ENCODE measurements at places on chromosomes 16 and 17.

DNA sequence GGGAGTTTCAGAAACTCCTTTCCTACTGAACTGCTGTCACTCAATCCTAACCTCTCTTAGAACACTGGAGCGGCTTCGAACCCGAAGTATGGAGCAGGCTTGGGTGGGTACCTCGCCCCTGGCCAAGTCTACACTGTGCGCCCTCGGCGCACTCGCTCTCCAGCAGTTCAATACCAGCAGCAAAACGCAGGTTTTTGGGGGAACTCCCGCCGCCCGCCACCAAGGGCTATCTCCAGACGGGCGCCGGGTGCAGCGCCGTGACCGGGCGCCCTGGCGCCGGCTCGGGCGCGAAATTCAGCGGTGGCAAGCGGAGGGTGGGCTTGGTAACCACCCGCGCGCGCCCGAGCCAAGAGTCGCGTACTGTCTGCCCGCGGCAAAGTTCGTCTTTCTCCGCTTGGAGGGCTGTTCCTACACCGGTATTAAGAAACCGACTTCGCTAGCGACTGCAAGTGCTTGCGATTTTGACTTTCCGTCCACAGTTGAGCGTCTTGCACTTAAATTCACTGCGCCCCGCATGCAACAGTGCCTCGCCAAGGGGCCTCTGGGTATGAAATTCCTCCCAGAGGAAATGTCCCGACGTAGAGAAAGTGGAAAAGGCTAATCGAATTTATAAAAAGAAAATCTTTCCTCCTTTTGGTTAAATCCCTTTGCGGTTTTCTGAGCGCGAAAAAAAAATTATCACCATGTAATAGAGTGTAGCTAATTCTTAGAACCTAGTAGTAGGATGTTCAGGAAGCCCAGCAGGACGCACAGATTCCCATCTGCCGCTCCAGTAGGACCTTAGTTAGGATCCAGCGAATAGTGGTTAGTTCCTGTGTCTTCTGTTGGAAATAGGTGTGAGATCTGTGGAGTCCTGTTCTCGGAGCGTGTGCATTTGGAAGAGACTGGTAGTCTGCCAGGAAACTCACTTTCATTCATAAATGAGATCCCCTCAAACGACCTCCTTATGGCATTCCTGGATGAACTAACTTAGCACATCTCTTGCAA is 5.0 kb upstream of the SALL1 start:
- no peak for DNase-seq

DNA sequence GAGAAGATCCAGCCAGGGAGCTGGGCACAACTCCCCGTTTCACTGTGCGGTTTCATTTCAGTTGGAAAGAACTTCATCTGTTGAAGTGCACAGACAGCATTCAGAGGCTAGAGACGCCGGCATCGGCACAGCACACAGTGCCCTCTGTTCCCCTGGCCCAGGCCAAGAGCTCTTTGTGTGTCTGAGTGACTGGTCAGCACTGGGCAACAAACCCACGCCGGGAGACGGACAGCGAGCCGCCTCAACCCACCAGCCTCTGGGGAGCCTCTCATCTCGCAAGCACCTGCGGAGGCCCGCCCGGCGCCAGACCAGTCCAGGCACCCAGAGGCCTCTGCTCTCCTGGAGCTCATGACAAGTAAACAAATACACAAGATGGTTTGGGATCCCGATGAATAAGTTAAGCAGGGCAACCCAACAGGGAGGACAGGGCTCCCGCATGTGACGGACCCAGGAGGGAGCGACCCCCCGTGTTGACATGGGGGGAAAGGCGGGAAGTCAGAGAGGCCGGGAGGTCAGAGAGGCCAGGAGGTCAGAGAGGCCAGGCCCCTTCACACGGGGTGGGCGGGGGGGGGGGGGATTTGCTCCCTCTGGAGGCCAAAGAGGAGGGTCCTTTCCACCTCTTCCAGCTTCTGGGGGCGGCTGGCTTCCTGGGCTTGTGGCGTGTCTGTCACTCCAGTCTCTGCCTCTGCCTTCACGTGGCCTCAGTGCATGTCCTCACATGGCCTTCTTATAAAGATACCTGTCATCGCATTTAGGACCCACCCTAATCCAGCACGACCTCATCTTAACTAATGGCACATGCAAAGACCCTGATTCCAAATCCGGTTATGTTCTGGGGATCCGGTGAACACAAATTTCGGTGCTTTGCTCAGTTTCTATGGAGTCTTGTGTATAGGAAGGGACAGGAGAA is 25.8 kb upstream of the KLHDC4 start:
- no peak for DNase-seq

DNA sequence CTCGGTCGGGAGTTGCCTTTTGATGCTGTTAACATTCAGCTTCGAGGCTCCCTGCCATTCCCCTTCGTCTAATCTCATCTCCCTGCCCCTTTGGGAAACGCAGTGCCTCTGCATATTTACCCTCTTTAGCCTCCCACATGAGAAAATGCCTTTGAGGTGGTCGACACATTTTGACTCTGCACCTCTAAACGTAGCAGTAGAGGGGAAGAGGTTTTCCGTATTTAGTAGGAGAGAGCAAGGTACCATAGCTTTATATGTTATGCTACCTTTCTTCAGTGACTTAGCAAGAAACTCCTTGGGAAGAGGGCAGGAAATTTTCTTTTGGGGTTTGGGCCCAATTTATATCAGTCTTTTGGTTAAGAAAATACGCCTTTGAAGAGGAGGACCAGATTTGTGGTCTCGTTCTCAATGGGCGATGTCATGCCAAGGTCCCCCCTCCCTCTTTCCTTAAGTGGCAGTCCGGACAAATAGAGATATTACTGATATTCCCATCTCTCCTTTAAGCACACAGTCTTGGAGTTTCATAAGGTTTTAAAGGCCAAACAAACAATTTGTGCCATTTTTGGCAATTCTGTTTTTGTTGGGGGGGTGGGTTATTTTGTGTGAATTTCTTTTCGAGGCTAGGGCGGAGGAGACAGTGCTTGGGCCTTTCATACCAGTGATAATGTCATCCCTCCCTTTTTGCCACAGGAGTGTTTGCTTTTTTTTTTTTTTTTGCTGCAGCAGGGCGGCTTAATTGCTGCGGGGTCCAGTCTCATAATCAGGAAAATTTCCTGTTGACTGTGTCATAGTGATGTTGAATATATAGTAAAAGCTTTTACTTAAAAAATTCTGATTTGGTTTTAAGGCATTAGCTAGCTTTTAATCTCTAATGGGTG is 1.5 kb downstream of the PAFAH1B1 start:
- DNase-seq, result no peak

GRCh38 chr16:74456290-74456625 is 35.0 kb upstream of the CLEC18B start:
- DNase-seq, result no peak

- no peak for DNase-seq
These were observed 27.3 kb downstream of the TBC1D16 start for GRCh38 chr17:80008383-80008840.
